CD4-positive, alpha-beta T cell (primary cell): ENCODE measurements at places on chromosomes 7 and 10.

- H3K27me3 ChIP-seq: peaks cover 10% of the 10 kb centered on the region
- no peak for DNase-seq
- H3K4me1 ChIP-seq: no peaks in the 10 kb centered on the region
- H3K4me3 ChIP-seq: no peak overlapping the region
- no peak overlapping the region for H3K27ac ChIP-seq
These were observed 60.2 kb downstream of the THNSL1 start for GRCh38 chr10:25076506-25077177.

- H3K27me3 ChIP-seq: no peaks in the 10 kb centered on the region
- H3K4me1 ChIP-seq: no peaks in the 10 kb centered on the region
- DNase-seq: no peak
- no peak overlapping the region for H3K4me3 ChIP-seq
- H3K36me3 ChIP-seq: no peaks in the 10 kb centered on the region
These were observed 36.6 kb upstream of the PLPP4 start for GRCh38 chr10:120420421-120420820.

DNA sequence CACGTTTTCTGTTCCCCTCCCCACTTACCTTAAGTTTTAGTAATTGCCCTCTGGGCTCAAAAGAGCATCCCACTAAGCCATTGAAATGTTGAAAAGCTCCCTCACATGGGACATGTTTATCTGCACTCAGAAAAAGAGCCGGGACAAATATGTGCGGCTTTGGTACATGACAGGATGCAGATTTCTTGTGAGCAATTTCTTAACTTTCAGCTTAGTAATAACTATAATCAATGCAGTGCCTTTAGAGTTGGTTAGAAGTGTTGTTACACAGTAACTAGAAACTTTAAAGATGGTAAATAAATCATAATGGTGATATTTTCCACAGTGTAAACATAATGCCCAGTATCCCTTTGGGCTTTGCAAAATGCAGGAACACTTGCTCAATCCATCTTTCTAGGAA lies 89.2 kb downstream of the ZNF365 start:
- DNase-seq: no peak
- no peaks in the 10 kb centered on the region for H3K36me3 ChIP-seq
- no peaks in the 10 kb centered on the region for H3K27me3 ChIP-seq
- no peak overlapping the region for H3K4me3 ChIP-seq
- no peaks in the 10 kb centered on the region for H3K4me1 ChIP-seq

DNA sequence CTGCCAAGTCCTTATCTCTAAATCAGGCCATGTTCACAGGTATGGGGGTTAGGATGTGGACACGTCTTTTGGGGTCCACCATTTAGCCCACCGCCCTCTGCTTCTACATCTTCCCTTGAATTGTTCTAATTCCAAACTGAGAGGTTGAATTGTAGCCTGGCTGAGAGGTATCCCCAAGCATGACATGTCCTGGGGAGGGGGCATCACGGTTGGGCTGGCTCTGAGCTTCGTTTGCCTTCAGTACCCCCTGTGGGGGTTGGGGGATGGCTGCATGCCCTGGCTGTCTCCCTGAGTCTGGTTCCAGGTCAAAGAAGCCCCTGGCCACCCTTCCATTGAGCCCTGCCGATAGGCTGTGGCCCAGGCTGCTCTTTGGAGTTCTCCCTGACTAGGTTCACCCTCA lies 204.6 kb downstream of the GLRX3 start:
- no peak overlapping the region for H3K27ac ChIP-seq
- no peak overlapping the region for H3K4me3 ChIP-seq
- no peaks in the 10 kb centered on the region for H3K36me3 ChIP-seq

DNA sequence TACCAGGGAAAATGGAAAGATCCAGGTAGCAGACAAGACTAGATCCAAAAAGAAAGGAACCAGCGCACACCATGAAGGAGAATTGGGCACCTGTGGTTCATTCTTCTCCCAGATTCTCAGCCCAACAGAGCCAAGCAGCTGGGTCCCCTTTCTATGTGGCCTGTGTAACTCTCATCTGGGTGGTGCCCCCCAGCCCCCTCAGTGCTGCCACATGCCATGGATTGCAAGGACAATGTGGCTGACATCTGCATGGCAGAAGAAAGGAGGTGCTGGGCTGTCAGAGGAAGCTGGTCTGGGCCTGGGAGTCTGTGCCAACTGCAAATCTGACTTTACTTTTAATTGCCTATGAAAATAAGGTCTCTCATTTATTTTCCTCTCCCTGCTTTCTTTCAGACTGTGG lies 21.4 kb downstream of the PRSS2 start:
- H3K4me1 ChIP-seq: peaks cover 46% of the 10 kb centered on the region
- H3K27me3 ChIP-seq: no peaks in the 10 kb centered on the region
- H3K27ac ChIP-seq: peak overlapping the region; percentile 69
- H3K36me3 ChIP-seq: peaks cover 59% of the 10 kb centered on the region

- H3K36me3 ChIP-seq: no peaks in the 10 kb centered on the region
- no peaks in the 10 kb centered on the region for H3K27me3 ChIP-seq
- H3K27ac ChIP-seq: no peak overlapping the region
- no peak for DNase-seq
- no peaks in the 10 kb centered on the region for H3K4me1 ChIP-seq
- no peak overlapping the region for H3K4me3 ChIP-seq
These were observed 57.4 kb upstream of the EGFR start for GRCh38 chr7:54961391-54961790.

DNA sequence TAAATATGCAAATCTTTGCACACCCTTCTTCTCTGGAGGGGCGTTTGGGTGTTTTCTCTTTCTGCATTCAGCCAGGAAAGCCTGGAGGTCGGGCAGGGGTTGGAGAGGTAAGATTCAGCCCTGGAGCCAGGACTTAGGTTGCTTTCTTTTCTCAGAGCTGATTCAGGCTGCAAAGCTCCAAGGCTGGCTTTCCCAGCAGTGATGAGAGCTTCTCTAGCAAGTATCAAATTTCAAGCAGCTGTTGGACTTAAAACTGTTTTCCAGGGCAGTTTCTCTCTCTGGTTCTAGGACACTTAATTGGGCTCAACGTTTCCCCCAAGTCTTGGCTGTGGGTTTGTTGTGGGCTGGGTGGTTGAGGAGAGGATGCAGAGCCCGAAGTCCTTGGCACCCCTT lies 608 bp downstream of the AKR1B10 start:
- no peak overlapping the region for H3K27ac ChIP-seq
- no peak overlapping the region for H3K4me3 ChIP-seq
- no peaks in the 10 kb centered on the region for H3K36me3 ChIP-seq
- no peak for DNase-seq
- no peaks in the 10 kb centered on the region for H3K27me3 ChIP-seq

GRCh38 chr10:121450247-121450646 lies 148.0 kb downstream of the FGFR2 start:
- no peaks in the 10 kb centered on the region for H3K27me3 ChIP-seq
- H3K36me3 ChIP-seq: no peaks in the 10 kb centered on the region
- no peak overlapping the region for H3K4me3 ChIP-seq
- no peaks in the 10 kb centered on the region for H3K4me1 ChIP-seq

DNA sequence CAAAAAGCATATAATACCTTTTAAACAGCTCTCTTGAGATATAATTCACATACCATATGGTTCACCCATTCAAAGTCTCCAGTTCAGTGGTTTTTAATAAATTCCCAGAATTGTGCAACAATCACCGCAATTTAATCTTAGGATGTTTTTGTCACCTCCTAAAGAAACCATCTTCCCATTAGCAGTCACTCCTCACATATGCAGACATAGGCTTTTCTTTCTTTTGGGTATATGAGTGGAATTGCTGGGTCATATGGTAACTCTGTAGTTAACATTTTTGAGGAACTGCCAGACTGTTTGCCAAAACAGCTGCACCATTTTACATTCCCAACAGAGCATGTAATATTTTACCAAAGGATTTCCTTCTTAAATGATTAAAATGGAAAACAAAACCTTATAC lies 57.0 kb downstream of the CC2D2B start:
- no peaks in the 10 kb centered on the region for H3K27me3 ChIP-seq
- H3K4me3 ChIP-seq: no peak overlapping the region
- DNase-seq: no peak
- H3K27ac ChIP-seq: no peak overlapping the region
- peaks cover 9% of the 10 kb centered on the region for H3K4me1 ChIP-seq
- no peaks in the 10 kb centered on the region for H3K36me3 ChIP-seq

DNA sequence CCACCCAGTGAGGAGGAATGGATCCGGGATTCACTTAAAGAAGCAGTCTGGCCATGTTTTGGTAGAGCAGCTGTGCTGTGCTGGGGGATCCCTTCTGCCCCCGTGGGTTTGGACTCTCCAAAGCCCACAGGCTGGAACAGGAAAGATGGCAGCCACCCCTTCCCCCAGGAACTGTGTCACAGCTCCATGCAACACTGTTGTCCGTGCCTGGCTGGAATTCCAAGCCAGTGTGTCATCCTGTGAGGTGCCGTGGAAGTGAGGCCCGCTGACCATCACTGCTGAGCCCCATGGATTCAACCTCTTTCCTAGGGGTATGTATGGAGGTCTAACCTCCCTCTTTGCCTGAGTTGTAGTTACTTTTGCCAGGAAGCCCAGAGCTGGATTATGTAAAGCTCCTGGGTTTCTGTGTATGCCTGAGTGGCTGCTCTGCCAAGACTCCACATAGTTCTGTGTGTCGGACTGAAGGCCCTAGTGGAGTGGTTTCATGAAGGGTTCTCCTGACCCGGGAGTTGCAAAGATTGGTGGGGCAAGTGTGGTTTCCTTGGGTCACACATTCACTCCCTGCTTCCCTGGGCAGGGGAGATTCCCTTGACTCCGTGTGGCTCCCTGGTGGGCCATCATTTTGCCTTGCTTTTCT lies 35.1 kb upstream of the PCGF5 start:
- no peaks in the 10 kb centered on the region for H3K27me3 ChIP-seq
- peaks cover 20% of the 10 kb centered on the region for H3K4me1 ChIP-seq
- no peak overlapping the region for H3K4me3 ChIP-seq
- peaks cover 8% of the 10 kb centered on the region for H3K36me3 ChIP-seq

DNA sequence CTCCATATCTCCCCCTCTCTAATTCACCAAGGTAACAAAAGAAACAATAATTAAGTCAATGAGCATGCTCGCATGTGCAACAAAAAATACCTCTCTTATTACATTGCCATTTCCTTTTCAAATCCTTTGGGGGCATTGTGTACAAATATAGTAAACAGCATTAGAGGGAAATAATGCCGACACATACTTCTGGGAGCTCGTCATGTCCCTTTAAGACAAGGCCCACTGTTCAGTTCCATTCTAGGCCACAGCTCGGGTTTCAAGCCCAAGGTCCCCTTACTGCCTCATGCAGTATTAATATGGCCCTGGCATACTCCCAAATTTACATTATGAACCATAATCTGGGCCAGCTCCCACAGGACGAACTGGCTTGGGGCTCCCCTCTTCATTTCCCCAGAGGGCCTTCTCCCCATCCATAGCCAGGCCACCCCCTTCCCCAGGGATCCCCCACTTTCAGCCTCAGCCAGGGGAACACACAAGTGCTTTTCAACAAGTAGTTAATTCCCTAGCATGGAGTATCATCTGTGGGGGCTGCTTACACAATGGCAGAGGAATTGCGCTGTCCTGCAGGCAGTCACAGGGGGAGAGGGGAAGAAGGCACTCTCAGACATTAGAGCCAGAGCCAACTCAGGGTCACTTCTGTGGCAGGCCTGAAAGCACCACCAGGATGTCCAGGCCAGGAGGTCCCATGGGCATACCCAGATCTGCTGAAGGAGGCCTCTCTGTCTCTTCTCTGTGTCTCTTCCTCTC lies 110.6 kb downstream of the KCNMA1 start:
- H3K4me1 ChIP-seq: no peaks in the 10 kb centered on the region
- DNase-seq: no peak
- H3K27ac ChIP-seq: no peak overlapping the region
- H3K4me3 ChIP-seq: no peak overlapping the region

DNA sequence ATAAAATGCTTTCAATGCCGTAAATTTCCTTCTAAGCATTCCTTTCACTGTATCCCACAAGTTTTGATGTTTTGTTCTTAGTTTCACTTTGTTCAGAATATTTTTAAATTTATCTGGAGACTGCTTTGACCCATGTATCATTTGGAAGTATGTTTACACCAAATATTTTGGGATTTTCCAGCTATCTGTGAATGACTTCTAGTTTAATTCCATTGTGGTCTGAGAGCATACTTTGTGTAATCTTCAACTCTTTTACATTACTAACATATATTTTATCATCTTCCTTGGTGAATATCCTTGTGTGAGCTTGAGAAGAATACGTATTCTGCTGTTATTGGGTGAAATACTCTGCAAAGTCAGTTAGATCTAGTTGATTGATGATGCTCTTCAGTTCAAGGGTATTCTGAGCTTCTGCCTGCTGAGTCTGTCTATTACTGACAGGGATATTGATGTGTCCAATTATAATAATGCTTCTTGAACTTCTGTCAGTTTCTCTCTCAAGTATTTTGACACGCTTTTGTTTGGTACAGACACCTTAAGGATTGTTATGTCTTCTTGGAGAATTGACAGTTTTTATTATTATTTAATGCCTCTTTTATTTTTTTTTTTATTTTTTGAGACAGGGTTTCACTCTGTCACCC lies 31.6 kb downstream of the MKLN1 start:
- H3K4me1 ChIP-seq: peaks cover 12% of the 10 kb centered on the region
- no peaks in the 10 kb centered on the region for H3K36me3 ChIP-seq
- H3K27me3 ChIP-seq: no peaks in the 10 kb centered on the region
- H3K4me3 ChIP-seq: no peak overlapping the region
